ENCODE measurements at places on chromosomes 5 and 9.

GRCh38 chr5:82663225-82663624, 385.1 kb upstream of the RPS23 start:
- no peak for DNase-seq

DNA sequence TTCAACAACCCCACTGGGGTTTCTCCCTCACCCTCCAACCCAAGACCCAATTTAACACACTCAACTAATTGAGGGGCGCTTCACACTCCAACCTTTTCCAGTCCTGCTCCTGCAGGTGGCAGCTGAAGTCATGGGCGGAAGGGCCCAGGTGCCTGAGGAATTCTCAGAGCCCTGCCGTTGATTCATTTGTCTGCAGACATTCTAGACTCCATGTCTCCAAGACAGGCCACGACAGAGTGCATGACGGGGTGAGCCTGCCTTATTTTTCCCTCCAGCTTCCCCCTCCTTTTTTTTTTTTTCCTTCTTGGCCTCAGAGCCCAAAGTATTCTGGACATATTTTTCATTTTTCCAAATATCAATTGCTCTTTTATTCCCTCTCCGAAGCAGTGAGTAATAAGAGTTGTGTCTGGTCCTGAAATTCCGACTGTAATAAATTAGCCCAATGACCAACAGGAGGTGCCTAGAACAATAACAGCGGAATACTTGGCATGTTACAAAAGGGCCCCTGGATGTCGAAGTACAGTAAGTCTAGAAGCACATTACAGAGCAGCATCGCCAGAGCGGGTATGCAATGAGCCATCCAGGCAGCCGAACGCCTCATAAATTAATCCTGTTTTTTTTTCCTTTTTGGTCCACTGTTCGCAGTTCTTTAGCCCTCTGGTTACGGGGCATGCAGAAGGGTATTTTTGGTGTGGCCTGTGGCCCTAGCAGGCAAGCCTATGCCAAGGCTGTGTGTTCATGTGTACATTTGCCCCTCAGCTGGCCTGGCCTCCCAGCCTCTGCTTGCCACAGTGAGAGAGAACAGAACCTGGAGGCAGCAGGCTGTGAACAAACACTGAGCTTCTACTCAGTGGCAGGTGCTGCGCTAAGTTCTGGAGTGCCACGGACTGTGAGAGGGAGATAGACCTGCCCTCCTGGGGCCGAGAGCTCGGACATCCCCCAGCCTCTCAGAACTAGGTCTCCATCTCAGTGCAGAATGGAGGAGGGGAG, 8.6 kb upstream of the SMIM23 start:
- DNase-seq: no peak

GRCh38 chr5:181242031-181242451, 1.7 kb downstream of the RACK1 start:
- DNase-seq: no peak

DNA sequence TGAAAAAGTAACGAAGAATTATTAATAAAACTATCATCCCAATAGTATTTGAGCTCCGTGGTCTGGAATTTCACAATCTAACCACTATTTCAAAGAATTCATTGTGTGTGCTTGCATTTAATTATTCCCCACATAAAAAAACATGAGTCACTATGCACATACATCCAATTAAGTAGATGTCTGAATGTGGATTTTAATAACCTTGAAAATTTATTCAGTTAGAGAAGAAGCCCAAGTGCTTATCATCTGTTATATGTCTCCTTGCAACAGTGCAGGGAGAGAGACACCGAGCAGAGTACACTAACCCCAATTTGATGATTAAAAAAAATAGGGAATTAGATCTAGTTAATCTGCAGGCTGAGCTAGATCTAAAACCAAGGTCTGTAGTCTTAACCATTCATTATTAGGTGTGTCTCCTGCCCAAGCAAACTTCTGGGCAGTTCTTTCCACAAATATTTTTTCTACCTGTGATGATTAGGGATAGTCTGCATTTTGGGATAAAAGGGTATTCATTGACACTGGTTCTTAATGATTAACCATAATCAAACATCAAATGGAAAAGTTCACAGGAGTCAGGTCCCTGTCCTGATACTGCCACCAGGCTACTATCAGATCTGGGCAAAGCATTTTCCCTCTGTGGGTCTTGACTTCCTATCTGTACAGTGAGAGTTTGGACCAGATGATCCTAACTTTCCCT, 164.2 kb downstream of the GRIA1 start:
- DNase-seq: no peak

DNA sequence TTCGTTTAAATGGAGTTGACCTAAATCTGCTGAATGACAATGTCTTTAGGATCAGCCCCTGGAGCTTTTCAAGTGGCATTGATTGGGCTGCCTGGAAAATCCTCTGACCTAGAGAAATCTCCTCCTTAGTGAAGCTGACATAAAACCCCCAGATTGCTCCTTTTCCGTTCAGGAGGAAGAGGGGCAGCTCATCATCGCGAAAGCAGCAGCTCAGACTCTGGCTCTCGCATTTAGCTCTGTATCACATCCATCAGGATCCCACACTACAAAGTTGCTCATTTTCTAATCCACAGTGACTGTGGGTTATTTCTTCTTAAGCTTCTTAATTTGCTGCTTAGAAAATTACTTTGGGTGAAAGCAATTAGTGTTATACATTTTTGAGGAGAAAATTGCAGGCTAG, 373.7 kb downstream of the ENC1 start:
- DNase-seq: no peak

DNA sequence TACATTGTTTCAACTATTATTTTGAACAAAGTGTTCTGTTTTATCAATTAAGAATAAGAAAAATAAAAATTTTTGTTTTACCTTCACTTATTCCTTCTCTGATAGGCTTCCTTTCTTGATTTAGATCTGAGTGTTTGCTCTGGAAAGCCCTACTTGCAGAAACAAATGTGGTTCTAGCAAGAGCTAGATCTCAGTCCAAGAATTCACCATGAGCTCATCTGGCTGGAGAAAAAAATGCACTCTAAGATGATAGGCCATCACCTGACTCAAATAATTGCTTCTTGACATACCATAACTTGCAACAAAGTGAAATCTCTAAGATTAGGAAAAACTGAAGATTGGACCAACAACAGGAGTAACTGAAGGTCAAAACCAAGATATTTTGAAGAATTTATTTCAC, 6.3 kb upstream of the RLN2 start:
- no peak for DNase-seq

DNA sequence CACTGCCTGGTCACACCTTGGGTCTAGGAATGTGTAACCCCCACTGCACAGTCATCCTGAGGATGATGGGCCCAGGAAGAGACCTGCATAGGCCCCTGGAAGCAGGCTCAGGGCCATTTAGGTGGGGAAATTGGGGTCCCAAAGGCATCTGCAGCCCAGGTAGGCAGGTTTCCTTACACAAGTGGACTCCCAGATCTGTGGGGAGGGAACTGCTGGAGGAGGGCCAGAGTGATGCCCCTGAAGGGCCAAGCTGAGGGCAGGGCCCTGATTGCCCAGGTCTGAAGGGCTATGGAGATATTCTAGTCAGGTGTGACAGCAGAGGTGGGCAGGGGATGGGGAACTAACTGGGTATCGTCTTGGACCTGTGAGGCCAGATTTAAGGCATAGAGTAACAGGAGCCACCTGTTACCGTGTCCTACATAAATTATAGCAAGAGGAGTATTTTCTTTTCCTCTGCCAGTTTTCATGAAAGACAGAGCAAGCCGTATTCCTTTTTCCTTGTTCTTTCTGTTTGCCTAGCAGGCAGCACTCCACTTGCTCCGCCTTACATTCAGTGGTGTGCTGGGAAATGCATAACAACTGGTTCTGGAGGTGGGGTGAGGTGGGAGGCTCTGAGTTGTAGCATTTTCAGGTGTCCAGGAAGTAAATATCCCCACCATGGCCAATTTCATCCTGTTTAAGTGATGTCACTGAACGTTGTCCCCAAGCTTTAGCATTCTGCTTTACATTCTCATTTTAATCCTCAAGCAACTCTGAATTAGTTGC, 41.3 kb downstream of the PPARGC1B start:
- no peak for DNase-seq

DNA sequence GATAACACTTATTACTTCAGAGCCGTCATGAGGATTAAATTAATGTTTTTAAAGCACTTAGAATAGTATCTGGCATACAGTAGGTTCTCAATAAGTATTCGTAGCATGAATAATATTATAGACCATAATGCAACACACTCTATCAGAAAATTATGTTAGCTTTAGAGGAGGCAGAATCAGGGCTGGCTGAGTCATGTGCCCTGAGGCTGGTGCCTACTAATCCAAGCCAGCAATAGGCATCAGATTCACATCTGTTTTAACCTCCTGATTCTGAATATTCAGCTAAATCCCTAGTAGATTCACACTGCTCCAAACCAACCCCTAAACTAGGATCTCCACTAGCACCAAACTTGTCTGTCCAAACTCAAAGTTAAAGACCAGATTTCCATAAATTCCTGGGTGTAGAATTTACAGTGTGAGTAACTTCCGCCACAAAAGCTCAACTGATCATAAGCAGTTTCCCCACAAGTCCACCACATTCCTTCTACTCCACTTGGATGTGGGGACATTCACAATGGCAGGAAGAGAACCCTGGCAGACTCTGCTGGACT, 170.0 kb upstream of the DAPK1 start:
- DNase-seq: no peak

- DNase-seq: no peak
These were observed 5.0 kb upstream of the SPINK1 start for GRCh38 chr5:147836439-147836838.

GRCh38 chr9:91894536-91894935, 55.5 kb downstream of the ROR2 start:
- no peak for DNase-seq

DNA sequence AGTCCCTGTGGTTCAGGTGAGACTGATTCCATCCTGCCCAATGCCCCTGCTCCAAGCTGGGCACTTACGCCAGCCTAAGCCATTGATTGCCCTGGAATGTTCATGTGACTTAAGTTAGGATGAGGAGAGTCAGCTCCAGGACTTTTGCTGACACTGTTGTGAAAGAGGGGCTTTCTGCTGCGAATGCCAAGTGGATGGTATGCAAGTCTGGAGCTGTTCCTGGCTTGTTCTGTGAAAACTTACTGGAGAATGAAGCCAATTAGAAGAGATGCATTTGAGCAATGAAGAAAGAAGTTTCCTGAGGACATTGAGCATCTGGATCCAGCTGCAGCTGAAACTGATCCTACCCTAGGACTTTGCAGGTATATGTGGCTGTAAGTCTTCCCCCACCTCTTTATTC, 61.2 kb upstream of the ZFR start:
- DNase-seq: no peak

- peak; percentile 44 for DNase-seq
These were observed 159.5 kb downstream of the C9orf152 start for GRCh38 chr9:110048403-110048975.

GRCh38 chr5:134543820-134544614, 18.5 kb downstream of the JADE2 start:
- DNase-seq: no peak

GRCh38 chr5:31021181-31021624, 172.3 kb upstream of the CDH6 start:
- no peak for DNase-seq

- DNase-seq: no peak
These were observed 71.0 kb downstream of the INVS start for GRCh38 chr9:100170085-100170484.

DNA sequence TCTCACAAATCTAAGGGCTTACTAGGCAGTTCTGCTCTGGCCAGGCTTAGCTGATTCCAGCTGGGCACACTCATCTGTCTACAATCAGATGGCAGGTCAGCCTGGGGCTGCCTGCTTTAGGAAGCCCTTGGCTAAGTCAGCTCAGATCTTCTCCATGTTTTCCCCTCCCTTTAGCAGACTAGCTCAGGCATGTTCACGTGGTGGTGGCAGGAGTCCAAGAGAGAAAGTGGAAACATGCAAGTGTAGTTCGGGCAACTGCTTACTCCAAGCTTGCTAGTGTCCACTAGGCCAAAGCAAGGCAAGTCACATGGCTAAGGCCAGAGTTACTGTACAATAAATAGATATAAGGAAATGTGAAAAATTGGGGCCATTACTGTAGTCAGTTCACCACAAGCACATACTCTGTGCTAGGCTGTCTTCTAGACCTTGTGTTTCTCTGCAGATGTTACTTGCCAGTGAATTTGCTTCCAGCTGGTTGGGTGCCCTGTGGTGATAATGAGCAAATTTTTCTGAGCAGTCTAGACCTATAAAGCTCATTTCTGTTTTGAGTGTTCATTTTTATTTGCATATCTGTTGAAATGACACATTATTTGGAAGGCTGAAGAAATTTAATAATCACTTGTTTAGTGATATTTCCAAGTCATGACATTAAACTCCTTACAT, 38.3 kb downstream of the RECK start:
- no peak for DNase-seq

DNA sequence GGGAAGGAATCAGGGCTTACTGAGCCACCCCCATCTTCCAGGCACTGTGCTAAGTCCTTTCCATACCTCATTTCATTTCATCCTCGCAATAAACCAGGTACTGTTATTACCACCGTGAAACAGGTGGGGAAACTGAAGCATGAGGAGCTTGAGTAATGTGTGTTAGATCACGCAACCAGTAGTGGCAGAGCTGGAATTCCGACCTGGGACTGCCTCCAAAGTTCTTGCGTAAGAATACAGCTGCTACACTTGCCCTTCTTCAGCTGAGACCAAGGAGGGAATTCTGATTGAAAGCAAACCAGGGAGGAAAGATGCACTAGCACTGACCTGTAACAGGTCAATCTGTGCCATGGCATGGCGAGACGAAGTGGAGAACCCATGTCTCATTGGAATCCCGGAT, 113.4 kb upstream of the MSX2 start:
- no peak for DNase-seq

DNA sequence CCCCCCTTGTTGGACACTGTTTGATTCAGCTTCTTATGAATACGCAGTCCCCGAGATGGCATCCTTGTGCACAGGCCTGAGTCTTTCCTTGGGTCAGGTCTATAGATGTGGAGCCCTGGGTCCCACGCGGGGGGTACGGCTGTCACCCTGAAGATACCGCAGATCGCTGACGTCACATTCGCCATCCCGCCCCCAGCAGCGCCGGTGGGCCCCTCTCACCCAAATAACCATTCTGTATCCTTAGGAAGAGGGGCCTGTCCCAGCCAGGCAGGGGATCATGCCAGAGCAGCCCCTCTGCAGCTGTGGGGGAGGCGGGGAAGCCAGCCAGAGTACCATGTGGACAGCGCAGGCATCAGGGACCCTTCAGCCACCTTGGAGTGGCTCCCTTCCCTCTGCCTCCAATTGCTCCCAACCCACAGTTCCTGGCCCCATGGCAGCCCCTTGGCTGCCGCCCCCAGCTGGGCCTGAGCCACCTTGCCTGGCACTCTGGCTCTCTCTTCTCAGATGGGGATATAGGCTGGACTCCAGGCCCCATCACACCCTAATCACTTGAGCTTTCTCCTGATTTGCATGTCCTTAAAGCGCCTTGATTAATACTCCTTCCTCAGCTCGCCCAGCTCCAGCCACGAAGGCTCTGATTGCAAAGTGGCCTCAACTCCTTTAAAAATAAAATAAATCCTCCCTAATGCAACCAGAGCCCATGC, 189.8 kb downstream of the C9orf50 start:
- no peak for DNase-seq

GRCh38 chr5:59542306-59542705, 351.2 kb downstream of the PDE4D start:
- no peak for DNase-seq

Measured in central memory CD8-positive, alpha-beta T cell (primary cell).